Central memory CD4-positive, alpha-beta T cell (primary cell): ENCODE measurements at places on chromosomes 16 and 17.

DNA sequence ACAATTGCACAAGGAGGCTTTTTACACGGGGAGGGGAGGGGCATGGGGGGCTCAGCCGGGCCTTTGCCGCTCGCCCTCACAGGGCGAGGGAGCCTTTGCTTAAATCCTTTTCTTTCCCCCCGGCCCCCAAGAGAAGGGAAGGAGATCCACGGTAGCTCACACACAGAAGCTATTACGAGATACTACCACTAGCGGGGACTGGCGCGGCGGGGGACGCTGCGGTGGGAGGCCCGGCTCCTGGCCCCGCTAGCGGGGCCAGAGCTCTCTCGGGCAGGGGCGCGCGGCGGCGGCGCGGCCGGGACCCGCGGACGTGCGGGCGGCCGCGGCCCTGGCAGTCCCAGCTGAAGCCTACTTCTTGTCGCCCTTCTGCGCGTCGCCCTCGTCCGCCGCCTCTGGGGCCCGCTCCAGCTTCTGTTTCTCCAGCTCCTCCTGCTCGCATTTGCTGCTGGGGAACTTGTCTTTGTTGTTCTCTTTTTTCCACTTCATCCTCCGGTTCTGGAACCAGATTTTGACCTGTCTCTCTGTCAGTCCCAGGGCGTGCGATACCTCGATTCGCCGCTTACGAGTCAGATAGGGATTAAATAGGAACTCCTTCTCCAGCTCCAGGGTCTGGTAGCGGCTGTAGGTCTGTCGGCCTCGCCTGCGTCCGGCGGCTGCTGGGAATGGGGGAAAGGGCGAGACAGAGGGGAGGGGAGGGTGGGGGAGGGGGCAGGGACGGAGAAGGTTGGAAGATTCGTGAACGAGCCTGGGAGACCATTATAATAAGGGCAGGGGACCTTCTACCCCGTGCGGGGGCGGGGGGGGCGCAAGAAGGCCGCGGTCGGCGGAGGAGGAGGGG lies 2.0 kb downstream of the HOXB8 start:
- DNase-seq = peak; percentile 39

GRCh38 chr17:42585353-42585752 lies 7.8 kb upstream of the PSMC3IP start:
- no peak for DNase-seq

DNA sequence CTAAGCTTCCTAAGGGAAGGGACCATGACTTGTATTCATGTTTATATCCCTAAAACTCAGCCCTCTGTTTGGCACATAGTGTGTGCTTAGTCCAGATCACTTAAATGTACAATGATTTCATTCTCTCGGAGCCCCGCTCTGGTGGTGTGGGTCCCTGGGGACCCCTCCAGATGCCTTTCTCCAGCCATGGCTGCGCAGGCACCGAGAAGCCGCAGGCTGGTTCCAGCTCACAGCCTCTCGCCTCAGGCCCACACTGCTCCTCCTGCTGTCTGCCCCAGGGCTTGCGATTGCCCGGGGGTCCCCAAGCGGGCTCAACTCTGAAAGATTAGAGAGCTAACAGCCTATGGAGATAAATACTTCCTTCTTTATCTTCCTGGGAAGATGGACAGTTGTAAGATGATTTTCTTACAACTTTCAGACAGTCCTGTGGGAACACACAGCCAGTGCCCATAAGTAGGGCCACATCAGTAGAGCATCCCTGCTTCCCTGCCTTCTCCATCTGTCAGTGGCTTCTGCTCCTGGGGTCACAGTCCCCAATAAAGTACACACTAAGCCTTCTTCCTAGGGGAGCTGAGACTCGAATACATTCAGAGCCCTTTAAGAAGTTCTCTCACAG lies 66.2 kb downstream of the CENPV start:
- no peak for DNase-seq

DNA sequence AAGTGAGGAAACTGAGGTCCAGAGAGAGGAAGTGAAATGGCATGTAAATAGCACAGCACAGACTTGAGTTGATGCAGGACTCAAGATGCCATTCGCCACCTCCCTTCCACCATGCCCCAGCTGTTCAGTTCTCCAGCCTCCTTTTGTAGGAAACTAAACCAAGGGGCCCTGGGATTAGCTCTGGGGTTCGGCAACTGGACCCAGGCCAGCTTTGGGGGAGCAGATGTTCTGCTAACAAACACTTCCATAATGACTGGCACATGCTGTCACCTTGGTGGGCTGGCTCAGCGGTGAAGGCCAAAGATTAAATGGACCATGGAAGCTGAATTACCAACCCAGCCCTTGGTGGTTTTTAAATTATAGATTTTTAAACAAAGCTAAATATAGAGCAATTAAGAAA lies 77.0 kb downstream of the IRX6 start:
- no peak for DNase-seq

DNA sequence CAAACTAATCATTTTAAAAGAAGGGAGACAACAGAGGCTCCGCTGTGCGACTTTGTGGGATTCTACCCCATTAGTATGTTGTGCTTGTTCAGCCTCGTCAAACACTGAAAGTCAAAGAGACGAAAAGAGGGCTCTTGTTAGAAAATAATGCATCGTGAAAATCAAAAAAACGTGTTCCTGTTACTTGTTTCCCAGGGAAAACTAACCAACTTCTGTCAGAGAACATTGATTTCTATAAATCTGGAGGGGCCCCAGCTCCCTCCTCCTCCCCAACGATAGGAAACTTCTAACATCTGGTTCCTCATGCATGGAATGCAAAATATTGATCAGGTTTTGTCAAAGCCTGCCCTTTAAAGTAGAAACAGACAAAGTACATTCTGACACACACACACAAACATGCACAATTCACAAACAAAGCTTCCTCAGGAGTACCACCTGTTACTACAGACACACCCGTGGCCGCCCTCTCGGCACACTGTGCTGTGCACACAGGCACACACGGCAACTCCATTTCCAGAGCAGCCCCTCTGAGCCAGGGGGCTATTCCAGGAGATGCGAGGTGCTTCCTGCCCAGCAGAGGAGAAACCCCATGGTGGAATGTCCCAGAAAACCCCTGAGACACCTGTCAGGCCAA lies 151.3 kb downstream of the ZFHX3 start:
- DNase-seq = no peak

- no peak for DNase-seq
Observed at GRCh38 chr17:10735251-10735650, 5.4 kb upstream of the TMEM220 start.
